Retinal pigment epithelial cell (primary cell): ENCODE measurements at places on chromosomes 7 and 10.

DNA sequence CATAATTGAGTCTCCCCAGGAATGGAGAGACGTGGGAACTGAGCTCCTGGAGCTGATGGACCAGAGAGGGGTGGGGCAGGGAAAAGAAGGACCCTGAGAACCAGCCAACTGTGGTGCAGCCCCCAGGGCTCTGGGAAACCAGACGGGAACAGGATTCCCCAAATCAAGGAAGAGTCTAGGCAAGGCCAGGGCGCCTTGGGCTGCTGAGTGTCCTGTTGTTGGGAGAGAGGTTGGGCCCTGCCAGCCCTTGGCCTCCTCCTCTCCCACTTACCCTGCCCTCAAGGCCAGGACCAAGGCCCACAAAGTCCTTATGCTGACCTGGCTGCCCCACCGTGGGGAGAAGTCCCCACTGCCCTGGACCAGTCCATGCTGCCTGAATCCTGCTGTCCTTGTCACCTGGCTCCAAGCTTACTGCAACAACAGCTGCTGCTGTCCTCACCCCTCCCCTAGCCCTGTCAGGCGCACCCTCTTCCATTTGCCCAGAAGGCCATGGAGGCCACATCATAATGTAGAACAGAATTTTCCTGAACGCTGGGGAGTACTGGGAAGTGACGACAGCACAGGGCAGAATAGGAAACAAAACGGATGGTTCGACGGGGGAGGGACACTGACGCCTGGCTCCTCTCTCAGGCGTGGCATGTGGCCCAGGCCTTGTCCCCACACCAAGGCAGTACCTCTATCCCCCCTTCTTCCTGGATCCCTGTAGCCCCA is 132.9 kb upstream of the ZMIZ1 start:
- DNase-seq: no peak

DNA sequence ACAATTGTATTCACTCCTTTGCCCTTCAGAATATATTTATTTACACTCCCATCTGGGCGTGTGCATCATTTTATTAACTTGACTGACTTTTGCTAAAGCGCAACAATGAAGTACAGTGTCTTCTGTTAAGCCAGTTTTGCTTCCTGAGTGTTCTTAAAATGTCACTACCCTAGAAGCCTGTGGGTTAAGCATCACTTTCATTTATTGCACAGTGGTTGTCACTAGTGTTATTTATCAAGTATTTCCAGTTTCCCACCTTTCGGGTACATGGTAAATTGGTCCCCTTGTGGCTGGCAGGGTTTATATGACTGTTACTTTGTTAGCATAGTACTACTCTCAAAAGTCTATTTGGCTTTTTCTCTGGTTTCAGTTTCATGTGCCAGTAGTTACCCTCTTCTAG is 3.3 kb downstream of the HILPDA start:
- no peak for DNase-seq

- no peak for DNase-seq
Observed at GRCh38 chr7:38451840-38452239, 178.4 kb upstream of the TARP start.

DNA sequence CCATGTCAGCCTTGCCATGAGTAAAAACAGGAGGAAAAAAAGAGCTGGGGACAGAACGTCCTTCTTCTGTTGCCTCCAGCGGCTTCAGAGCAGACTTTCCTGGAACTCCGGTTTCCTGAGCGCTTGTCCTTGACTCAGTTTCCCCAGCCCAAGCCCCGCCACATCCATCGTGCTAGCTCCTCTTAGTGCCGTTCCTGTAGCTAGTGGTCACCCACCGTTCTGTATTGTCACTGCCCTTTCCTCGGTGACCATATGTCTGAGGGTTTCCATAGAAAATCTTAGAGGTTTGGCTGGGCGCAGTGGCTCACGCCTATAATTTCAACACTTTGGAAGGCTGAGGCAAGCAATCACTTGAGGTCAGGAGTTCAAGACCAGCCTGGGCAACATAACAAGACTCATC is 100.1 kb downstream of the CUX1 start:
- no peak for DNase-seq

GRCh38 chr7:116511552-116512519 is 12.3 kb downstream of the CAV2 start:
- DNase-seq: no peak

GRCh38 chr7:93913197-93913596 is 6.8 kb downstream of the GNGT1 start:
- DNase-seq: no peak

- no peak for DNase-seq
Observed at GRCh38 chr7:148611692-148612091, 21.1 kb downstream of the C7orf33 start.

- DNase-seq: no peak
Observed at GRCh38 chr10:108662975-108663374, 1260.3 kb downstream of the XPNPEP1 start.

DNA sequence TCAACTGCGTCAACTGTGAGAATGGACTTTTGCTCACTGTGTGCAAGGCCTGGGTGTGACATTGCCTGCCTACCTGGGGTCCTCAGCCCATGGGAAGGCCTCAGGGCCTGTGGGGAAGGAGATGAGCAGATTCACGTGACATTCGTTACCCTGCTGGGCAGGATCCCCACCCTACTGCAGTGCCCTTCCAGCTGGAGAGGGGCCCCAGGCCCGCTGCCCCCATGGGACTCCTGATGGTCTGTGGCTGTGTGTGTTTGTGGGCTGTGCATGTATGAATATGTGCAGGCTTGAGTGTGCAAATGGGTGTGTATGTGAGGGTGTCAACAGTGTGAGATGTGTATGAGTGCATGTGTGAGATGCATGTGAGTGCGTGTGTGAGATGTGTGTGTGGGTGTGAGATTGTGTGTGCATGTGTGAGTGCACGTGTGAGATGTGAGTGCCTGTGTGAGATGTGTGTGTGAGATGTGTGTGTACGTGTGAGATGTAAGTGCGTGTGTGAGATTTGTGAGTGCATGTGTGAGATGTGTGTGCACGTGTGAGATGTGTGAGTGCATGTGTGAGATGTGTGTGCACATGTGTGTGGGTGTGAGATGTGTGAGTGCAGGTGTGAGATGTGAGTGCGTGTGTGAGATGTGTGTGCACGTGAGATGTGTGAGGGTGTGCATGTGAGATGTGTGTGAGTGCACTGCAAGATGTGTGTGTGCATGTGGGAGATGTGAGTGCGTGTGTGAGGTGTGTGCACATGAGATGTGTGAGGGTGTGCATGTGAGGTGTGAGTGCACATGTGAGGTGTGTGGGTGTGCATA is 29.7 kb downstream of the PPIF start:
- no peak for DNase-seq

DNA sequence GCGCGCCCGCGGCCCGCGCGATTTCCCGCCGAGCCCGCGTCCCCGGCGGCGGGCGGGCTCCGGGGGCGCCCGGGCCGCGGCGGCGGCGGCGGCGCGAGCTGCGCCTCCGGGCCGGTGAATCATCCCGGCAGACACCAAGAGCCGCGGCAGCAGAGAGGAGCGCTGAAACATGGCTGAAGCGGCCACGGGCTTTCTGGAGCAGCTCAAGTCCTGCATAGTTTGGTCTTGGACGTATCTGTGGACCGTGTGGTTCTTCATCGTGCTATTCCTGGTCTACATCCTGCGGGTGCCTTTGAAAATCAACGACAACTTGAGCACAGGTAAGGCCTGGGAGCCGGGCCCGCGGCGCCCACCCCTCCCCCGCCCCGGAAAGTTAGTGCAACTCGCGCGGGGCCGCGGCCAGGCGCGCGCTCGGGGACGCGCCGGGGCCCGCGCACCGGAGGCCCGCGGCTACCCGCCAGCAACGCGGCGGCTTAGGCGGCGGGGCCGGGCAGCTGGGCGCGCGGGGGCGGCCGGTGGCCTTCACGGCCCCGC is at the start of gene ST7:
TSS of gene ST7 (plus strand) at position 130 of the 534 bp plus-strand sequence. CDS start at position 170, 40 bp downstream.
- peak; percentile 18 for DNase-seq

DNA sequence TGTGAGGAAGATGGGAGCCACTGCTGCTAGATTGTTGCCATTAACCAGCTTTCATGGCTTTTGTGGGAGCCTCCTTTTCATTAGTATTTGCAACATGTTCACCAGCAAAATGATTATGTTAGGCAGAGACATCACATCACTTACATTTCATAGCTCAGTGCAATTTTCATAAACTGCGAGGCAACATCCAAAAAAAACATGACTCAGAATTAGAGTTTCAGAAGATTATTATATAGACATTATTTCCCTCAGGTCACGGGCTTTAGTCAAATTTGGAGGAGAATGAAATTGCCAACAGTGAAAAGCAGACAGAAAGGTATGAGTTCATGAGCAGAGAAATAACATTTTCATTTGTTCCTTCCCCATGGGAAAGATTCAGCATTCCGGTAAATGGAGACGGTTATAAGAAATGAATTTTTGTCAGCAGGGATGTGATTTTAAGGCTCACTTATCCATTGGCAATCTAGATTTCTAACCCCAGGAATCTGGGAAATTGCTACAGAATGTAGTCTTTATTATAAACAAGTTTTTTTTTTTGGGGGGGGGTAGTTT is 573.2 kb downstream of the AUTS2 start:
- DNase-seq: no peak

DNA sequence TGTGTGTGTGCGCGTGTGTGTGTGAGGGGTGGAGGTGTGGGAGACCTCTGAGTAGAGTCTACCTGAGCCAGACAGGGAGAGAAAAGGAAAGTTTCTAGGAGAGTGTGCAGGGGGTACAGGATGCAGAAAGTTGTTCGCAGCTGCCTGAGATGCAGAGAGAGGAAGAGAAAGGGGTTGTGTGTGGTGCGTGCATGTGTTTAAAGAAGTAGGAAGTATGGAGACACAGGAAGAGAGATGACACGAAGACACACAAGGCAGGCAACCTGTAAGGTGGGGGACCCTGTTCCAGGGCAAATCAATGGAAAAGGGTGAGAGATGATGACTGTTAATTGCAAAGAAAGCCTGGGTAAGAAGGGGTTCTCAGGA is 52.2 kb downstream of the C10orf105 start:
- no peak for DNase-seq

DNA sequence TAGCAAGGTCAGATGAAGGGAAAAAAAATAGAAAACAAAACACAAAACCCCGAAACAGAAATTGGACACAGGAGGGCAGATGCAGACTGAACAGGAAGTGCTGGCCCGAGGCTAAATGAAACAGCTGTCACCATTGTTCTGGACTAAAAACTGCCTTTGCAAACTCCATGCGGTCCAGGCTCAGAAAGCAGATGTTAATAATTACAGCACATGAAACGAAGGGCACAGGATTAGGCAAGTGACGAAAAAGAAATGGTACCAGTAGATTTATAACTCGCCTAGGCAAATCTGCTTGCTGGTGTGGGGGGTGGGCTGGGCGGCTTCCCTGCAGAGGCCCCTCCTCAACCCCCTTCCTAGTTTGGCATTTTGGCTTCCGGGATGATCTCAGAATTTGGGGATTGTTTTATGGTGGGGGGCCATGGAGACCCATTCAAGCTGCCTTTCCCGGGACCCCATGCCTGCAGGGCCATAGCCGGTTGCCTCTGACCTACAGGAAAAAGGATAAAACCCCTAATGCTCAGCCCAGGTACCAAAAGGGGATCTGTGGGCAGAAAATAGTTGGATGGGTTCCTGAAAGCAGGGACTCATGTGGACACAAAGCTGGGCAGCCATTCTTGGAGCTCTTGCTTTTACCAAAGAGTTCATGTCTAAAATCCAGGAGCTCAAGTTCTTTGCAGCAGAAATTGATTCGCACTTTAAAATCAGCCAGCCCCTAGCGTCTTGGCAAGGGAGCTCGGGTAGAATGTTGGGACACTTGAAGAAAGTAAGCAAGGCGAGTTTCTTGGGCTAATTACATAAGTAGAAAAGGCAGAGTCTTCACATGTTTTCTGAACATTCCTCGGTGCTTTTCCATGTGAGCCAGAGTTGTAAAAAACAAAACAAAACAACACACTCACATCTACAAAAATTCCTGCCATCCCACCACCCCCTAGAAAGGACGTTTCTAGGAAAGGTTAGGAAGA is 39.0 kb upstream of the EMX2 start:
- no peak for DNase-seq

DNA sequence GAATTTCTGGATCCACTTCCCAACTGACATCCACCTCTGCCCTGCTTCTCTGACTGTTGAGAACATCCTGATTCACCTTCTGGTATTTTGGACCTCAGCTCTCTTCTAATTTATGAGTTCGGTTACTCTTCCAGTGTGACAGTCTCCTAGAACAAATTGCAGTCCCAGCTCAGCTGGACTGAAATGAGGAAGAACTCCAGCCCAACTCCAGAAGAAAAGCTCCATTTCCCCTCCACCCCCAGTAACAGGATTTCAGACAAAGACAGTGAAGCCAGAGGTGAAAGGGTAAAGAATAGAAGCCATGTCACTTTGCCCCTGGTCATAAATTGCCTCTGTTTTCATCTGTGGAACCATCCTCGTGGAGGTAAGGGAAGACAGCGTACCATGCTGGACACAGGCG is 26.2 kb upstream of the INHBA start:
- no peak for DNase-seq

GRCh38 chr7:70694434-70694970 is 437.4 kb upstream of the GALNT17 start:
- no peak for DNase-seq

DNA sequence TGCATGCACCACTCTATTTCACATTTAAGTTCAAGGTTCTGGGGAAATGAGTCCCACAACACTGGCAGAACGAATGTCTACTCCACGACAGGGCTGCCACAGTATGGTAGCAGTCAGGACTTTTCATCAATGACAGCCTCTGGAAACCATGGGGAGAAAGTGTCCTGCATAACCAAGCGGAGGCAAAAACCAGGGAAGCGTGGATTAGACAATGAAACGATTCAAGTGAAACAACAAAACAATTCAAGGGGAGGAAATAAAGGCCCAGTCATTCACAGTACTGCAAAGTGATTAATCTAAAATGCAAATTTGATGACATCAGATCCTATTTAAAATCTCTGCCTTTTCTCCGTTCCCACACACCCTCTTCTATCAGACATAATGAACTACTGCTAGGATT is 168.2 kb downstream of the DPY19L1 start:
- DNase-seq: no peak

DNA sequence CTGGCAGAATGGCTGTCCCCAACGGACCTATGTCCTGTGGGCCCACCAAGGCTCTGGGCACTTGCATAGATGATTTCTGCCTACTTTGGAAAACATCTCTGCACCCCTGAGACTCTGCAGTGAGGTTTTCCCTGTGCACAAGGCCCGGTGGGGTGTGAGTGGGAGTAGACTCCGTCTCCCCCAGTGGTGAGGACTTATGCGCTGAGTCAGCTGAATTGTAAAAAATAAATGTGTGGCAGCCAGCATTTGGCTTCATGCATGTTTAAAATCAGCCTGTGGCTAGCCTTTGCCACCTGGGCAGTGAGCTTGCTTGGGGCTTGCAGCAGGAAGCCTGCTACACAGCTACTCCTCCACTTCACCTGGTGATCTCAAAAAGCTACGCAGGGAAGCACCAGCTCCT is 139.3 kb upstream of the WDR11 start:
- no peak for DNase-seq

DNA sequence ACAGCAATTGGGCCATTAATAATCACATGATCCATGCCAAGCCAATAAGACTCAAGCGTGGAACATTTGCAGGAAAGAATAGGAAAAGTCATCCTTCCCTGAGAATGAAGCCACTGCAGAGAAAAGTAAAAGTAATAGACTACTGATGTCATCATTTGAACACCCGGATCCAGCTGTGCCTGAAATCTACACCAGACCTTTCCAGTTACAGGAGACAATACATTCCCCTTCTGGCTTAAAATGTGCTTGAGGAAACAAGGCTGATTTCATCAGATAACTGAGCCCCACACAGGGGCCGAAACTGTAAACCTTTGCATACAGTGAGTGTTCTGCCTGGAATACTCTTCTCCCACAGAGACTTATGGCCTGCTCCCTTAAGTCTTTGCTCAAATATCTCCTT is 232.8 kb downstream of the KCNMA1 start:
- DNase-seq: no peak
